ENCODE measurements at places on chromosomes 4 and X.

- DNase-seq = no peak
Measured at GRCh38 chr4:175651756-175652310, 160.2 kb downstream of the GPM6A start.

DNA sequence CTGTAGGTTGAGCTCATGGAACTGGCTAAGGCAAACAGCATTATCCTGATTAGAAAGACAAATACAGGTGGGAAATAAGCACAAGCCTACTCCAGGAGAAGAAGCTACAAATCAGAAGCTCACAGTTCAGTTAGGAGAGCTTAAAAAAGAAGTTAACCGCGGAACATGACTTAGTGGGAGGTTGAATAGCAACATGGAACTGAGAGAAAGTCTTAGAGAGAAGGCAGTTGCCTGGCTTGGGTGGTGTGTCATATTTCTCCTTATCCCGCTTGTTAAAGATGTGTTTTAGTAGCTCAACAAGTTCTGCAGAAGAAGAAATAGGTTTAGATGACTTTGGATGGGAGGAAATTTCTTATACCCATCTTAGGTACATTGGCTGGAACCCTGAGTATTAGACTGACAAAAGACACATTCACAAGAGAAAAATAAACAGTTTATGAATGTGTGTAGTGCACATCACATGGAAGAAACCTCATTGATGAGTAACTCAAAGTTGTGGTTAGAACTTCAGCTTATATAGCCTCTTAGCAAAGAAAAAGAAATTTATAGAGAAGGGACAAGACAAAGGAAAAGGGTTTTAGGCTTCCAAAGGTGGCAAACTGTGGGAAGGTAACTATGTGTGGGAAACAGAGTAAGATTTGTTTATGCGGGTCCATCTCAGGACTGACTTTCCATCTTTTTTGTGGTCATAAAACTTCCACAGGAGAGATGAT is 37.4 kb upstream of the RXFP1 start:
- no peak for DNase-seq

GRCh38 chr4:145881989-145882388 is 56.6 kb downstream of the ZNF827 start:
- no peak for DNase-seq

GRCh38 chr4:151340751-151341385 is 15.5 kb upstream of the SH3D19 start:
- no peak for DNase-seq

DNA sequence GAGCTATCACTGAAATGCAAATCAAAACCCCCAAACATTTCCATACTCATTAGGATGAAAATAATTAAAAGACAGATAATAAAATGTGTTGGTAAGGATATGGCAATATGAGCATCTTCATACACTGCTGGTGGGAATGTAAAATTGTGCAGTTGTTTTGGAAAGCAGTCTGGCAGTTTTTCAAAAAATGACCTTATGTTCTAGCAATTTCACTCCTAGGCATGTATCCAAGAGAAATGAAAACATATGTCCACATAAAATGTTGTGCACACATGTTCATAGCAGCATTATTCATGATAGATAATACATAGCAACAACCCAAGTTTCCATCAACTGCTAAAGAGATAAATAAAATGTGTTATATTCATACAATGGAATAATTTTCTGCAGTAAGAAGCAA is 14.8 kb upstream of the GPRASP2 start:
- no peak for DNase-seq
